ENCODE measurements at places on chromosomes 5 and 9.
A peak's percentile ranks its signal among the peaks of the same experiment; 100 is the strongest.

DNA sequence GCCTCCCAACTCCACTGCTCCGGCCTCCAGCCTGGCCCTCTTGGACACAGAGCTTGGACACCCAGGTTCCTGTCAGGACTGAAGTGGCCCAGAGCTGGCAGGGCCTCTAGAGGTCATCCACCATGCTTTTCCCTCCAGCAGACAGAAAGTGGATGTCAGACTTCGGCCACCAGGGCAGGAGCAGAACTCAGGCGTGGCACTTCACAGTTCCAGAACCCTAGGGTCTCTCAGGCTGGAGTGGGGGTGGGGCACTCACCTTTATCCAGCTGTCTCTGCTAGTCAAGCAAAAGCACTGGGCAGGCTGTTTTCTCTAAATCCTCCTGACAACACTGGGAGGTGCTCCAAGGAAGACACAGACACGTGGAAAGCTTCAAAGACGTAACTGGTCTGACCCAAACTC lies 35.6 kb upstream of the N4BP3 start:
- DNase-seq: no peak

- no peak for DNase-seq
Measured at GRCh38 chr5:38720554-38721361, 125.1 kb upstream of the OSMR start.

- DNase-seq: no peak
Measured at GRCh38 chr5:94908889-94909480, 290.5 kb downstream of the SLF1 start.

DNA sequence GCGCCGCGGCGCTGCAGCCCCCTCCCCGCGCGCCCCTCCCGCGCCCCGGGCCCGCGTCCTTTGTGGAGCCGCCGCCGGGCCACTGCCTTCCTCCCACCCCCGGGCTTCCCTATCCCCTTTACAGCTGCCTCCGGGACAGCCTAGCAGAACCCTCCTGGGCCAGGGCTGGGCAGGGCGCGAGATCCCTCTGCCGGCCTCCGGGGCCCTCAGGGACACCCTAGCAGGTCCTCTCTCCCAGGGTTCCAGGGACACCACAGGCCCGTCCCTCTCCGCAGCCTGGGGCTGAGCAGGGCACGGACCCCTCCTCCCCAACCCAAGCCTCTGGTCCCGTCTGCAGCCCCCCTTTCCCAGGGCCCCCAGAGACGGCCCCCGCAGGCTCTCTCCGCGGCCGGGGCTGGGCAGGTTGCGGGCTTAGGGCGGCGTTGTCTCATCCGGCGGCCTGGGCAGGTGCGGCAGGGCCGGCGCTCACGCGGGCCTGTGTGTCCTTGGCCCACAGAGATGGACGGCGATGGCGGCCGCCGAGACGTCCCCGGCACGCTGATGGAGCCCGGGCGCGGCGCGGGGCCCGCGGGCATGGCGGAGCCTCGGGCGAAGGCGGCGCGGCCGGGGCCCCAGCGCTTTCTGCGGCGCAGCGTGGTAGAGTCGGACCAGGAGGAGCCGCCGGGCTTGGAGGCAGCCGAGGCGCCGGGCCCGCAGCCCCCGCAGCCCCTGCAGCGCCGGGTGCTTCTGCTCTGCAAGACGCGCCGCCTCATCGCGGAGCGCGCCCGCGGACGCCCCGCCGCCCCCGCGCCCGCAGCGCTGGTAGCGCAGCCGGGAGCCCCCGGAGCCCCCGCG lies 710 bp downstream of the WNK2 start:
- DNase-seq: no peak

DNA sequence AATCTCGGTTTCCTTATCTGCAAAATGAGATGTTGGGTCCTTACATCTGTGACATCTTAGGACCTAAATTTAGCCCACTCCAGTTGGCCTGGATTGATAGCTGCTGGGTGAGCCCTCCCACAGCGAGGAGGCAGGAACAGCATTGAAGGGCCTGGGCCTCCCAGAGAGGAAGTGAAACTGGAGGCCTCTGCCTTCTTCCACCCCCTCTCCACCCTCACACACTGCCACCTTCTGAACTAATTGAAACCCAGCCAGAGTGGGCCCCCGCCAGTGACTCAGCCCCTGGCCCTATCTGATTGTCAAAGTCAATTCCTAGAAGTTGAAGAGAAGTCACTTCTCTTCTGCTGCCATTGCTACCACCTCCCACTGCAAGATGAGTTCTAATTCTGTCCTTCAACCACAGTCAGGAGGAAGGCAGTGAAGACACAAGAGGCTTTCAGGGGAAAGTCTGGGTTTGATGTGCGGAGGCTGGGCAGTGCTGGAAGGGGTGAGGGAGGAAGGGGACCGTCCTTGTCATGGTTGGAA lies 55.2 kb upstream of the NEK6 start:
- peak; percentile 85 for DNase-seq

Data from stimulated activated CD4-positive, alpha-beta T cell treated with anti-CD3 and anti-CD28 coated beads, Interleukin-4, amount 100 ng/mL, for 48 hours (primary cell).